ENCODE measurements at places on chromosomes 7 and 10.
A peak's percentile ranks its signal among the peaks of the same experiment; 100 is the strongest.

DNA sequence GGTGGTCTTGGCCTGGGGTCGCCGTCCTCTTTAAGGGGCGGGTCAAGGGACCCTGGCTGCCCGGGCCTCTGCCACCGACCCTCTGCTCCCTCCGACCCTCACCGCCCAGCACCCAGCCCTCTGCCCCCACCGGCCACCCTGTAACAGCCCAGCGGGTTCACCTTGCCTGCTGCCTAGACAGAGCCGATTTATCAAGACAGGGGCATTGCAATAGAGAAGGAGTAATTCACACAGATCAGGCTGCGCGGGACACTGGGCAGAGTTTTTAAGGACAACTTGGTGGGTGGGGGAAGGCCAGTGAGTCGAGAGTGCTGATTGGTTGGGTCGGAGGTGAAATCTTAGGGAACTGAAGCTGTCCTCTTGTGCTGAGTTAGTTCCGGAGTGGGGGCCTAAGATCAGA is 779 bp upstream of the ADCK2 start:
- H3K4me1 ChIP-seq: peaks cover 7% of the 10 kb centered on the region
- no peak for DNase-seq
- no peak overlapping the region for H3K4me3 ChIP-seq

- H3K27me3 ChIP-seq: no peaks in the 10 kb centered on the region
- no peak overlapping the region for H3K27ac ChIP-seq
- no peaks in the 10 kb centered on the region for H3K36me3 ChIP-seq
Observed at GRCh38 chr10:71647526-71648253, 71.9 kb downstream of the C10orf105 start.

DNA sequence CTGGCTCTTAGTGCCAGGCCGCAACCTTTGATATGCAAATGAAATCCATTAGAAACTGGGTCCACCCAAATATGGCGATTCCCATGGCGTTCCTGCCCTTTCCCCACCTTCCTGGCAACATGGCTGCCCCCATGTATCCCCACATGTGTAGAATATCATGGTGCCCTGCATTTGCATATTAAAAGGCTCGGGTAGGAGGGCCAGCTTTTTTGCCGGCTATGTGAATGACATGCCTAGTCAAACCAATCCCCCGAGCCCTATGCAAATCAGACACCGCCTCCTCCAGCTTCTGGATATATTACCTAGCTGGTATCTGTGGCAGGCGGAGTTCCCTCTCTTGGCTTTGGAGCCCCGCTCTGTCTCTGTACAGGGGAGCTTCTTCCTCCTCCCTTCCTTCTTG is 18.3 kb downstream of the MMS19 start:
- H3K4me1 ChIP-seq: no peaks in the 10 kb centered on the region
- H3K36me3 ChIP-seq: peaks cover 75% of the 10 kb centered on the region
- H3K27ac ChIP-seq: no peak overlapping the region
- H3K27me3 ChIP-seq: no peaks in the 10 kb centered on the region

- no peak overlapping the region for H3K4me3 ChIP-seq
- H3K4me1 ChIP-seq: peaks cover 8% of the 10 kb centered on the region
- no peaks in the 10 kb centered on the region for H3K27me3 ChIP-seq
- peaks cover 55% of the 10 kb centered on the region for H3K36me3 ChIP-seq
- no peak for DNase-seq
- no peak overlapping the region for H3K27ac ChIP-seq
Observed at GRCh38 chr7:157389951-157390730, 53.3 kb downstream of the DNAJB6 start.

DNA sequence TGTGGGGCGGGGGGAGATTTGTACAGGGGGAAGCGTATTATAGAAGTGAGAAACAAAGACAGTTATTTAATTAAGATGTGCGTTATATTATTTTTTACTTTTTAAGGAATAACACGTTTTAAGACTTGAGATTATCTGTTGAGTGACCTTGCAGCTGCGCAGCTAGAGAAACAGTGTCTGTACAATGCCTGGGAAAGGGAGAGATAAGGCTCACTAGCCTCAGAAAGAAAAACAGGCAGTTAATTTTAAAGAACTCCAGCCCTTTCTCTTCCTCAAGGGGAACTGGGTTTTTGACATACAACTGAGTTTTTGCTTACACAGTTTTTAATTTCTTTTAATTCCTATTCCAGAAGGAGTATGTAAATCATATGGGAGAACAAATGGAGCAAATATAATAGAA is 50.7 kb downstream of the LMBR1 start:
- DNase-seq: no peak
- H3K27me3 ChIP-seq: no peaks in the 10 kb centered on the region
- no peak overlapping the region for H3K4me3 ChIP-seq
- H3K36me3 ChIP-seq: no peaks in the 10 kb centered on the region
- H3K27ac ChIP-seq: no peak overlapping the region

DNA sequence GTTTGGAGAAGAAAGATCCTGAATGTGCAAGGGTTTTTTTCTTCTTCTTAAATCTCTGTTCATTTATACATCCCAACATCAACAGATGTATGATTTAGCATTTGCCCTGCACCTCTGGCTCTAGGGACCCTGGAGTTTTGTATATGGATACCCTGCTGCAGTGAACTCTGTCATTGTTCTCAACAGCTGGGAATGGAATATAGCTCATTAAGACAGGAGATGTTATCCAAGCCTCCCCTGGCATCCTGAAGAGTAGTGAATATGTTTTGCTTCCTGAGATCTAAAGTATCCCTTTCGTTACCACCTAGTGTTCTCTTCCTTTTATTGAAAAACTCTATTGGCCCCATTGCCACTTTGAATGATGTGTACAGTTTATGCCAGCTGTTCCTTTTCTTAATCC is 275.9 kb downstream of the EXOC4 start:
- H3K4me1 ChIP-seq: peaks cover 2% of the 10 kb centered on the region
- no peak for DNase-seq
- H3K36me3 ChIP-seq: no peaks in the 10 kb centered on the region
- H3K27ac ChIP-seq: no peak overlapping the region
- no peaks in the 10 kb centered on the region for H3K27me3 ChIP-seq

- no peaks in the 10 kb centered on the region for H3K27me3 ChIP-seq
- DNase-seq: no peak
- H3K4me3 ChIP-seq: no peak overlapping the region
- no peak overlapping the region for H3K27ac ChIP-seq
- H3K4me1 ChIP-seq: no peaks in the 10 kb centered on the region
Observed at GRCh38 chr7:46993396-46993795, 588.5 kb downstream of the TNS3 start.

- H3K4me3 ChIP-seq: no peak overlapping the region
- peaks cover 15% of the 10 kb centered on the region for H3K36me3 ChIP-seq
- DNase-seq: no peak
- H3K27me3 ChIP-seq: no peaks in the 10 kb centered on the region
Observed at GRCh38 chr7:102085218-102085772, 201.4 kb upstream of the SH2B2 start.

DNA sequence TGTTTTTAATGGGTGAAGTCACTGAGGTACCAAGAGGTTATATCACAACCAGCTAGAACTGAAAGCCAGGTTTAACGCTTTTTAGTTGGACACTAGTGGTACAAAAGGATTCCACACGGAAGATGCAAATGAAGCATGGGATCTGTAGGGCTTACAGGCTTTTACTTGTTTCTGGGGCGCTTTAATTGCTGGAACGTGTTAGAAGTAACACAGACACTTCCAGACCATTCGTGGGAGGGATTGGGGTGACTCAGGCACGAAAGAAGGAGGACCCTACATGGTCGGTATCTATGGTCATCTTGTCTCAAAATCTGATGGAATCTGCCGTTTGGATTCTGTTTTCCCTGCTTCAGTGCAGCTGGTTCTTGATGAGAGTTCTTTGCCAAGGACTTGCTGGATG is 1.0 kb downstream of the YKT6 start:
- peaks cover 28% of the 10 kb centered on the region for H3K36me3 ChIP-seq
- peaks cover 9% of the 10 kb centered on the region for H3K4me1 ChIP-seq
- peak overlapping the region; percentile 88 for H3K4me3 ChIP-seq
- no peaks in the 10 kb centered on the region for H3K27me3 ChIP-seq
- no peak for DNase-seq
- H3K27ac ChIP-seq: no peak overlapping the region

- peaks cover 17% of the 10 kb centered on the region for H3K27me3 ChIP-seq
- H3K4me1 ChIP-seq: no peaks in the 10 kb centered on the region
- no peak overlapping the region for H3K27ac ChIP-seq
- H3K4me3 ChIP-seq: no peak overlapping the region
- DNase-seq: no peak
Observed at GRCh38 chr10:69789164-69789576, 12.5 kb upstream of the COL13A1 start.
